Kidney epithelial cell (primary cell): ENCODE measurements at places on chromosomes 5 and 9. TPM values are rescaled to one million over a fixed set of nuclear protein-coding genes. Genes with fewer than 3 reads are reported as not detected.

Gene FCN2
- total RNA-seq, result not detected in 2 replicates

Gene NEUROG1
- total RNA-seq, result 0.04 TPM in 1 of 2 replicates, not detected in the other

Gene PRRC1
- total RNA-seq, result 41.6 and 54.9 TPM in 2 replicates

Gene PCDHGB4
- total RNA-seq, result 6.4 and 9.2 TPM in 2 replicates

Gene CCL27
- not detected in 2 replicates for total RNA-seq

Gene CCNB1
- 32.6 and 34.0 TPM in 2 replicates for total RNA-seq

Gene SV2C
- under 0.01 and 0.04 TPM in 2 replicates for total RNA-seq

Gene TRIP13
- total RNA-seq, result 7.4 and 10.8 TPM in 2 replicates

Gene PCDHAC2
- total RNA-seq, result 0.48 and 0.92 TPM in 2 replicates

Gene SIT1
- not detected in 2 replicates for total RNA-seq

Gene C9orf152
- not detected in 2 replicates for total RNA-seq
